A673 (cell line): ENCODE measurements at places on chromosomes 3 and 15.

- DNase-seq = peak; percentile 69
Observed at GRCh38 chr3:180679178-180680096, at the start of gene CCDC39. Gene CCDC39, minus strand, starts transcription at chr3:180679489. Its CDS starts 109 bp downstream, at chr3:180679380.

DNA sequence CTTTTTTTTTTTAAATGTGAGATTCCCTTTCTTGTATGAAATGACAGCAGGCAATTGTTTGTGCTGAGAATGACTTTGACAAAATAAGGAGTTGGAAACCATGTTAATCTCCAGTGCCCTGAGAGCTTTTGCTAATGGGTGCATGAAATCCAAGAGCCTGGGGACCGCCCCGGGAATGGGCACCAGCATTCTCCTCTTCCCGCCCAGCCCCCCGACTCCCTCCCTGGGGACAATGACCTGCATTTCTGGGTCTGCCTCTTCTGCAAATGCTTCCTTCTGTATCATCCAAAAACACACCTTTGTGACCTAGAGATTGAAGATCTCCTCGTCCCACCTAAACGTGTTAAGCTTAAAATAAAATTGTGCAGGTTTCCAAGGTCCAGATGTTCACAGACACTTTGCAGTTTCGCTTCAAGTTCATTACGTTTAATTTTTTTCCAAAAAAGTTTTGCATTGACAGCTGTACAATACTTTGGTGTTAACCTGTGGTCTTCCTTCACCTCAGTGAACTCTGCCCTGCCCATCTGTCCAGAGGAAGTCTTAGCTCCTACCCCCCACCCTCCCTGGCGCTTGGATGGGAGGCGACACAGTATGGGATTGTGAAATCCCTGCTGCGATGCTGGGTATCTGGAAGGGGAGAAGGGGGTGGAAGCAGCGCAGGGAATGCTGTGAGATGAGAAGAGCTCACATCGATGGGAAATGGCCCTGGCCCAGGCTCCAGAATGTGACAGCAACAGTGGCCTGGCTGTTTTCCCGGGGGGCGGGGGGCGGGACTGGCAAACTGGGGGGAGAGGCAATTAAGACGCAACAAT lies 50.1 kb downstream of the TLE3 start:
- no peak for DNase-seq

DNA sequence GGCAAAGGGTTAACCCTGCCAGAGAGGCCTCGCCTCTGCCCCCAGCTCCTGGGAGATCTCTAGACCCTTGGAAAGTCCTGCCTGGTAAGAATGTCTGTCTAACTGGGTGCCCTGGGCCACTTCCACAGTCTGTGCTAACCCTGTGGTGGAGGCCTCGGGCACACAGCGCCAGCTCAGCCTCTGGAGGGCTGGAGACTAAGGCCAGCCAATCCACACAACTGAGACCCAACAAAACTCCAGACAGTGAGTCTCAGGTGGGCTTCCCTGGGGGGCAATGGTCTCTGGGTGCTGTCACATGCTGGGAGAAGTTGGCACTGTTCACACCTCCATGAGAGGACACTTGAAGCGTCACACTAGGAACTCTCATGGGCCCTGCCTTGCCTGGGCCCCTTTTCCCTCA lies 19.5 kb downstream of the ZXDC start:
- no peak for DNase-seq

DNA sequence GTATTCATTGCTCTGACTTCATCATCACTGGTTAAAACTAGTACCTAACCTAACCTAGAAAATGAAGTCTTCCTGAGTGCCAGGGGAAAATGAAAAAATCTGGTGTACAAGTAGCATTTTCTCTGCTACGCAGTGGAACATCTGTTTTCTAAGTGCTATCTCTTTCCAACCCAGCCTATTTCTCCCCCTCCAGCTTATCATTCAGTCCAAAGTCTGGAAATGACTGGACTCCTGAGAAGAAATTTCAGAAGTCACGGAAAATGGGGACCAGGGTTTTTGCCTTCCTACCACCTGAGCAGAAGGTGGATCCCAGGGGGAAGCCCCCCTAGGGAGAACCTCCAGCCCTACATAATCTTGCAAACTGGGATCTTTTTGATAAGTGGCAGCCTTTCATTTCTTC lies 9.6 kb upstream of the GLCE start:
- DNase-seq = no peak

DNA sequence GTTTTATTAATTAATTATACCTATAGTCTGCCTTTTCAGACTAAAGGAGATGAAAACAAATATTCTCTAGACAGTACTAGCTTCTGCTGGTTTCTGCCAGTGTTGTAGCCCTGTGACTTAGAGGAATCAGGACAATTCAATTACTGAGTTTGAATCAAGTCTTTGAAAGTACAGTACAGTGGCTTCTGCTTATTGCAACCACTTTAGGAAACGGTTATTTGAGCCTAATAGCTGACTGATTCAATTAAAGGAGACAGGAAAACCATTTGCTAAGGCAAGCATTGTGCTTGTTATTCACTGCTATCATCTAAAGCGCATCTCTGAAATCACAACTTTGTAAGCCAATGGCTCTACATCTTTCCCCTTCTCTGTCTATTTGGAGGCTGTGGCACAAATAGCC lies 90.1 kb upstream of the ARL6 start:
- no peak for DNase-seq

DNA sequence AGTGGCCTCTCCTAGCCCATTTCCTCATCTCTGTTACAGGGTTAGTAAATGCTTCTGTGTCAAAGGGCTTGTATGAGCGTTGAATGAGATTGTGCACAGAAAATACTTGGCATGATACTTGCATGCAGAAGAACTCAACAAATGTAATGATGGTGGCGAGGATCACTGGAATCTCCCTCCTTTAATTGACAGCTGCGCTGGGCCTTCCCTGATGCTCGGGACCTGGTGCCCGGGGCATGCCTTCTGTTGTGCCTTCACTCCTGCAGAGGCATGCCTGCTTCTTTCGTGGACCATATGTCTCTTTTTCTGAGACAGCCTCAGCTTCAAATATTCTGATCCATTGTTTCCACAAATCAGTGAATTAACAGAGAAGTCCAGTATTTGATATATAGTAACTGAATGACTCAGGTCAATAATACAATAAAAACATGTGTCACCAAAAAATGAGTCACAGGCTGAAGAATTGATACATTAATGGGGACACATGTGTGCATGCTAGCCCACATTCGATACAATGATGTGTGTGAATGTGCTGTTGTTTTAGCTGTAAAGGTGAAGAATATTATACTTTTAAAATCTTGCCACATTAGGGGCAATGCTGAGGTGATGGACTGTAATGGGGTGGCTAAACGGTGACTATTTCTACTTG lies 243.3 kb upstream of the TBL1XR1 start:
- DNase-seq = no peak

DNA sequence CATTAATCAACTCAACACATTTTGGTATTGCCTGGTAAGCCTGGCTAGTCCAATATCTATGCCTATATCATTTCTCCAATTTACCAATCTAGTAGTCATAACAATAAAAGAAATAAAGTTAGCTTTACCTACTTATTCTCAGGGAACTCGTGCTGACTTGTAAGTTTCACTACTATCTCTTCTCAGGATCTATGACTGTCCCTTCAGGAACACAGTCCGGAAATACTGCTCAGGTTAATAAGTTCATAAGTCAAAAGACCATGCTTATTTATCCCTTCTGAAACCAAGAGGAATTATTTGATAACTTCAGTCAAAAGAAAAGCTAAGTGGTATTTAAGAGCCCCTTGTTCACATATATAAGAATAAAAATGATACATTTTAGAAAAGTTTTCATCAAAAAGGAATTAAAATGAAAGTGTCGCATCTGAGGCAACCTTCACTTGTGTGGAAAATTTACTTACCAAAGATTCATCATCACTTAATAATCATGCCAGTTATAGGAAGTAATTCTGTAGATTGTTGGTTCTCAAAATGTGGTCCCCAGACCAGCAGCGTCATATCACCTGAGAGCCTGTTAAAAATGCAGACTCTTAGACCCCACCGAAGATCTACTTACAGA lies 15.5 kb upstream of the THRB start:
- no peak for DNase-seq

- DNase-seq = no peak
Observed at GRCh38 chr3:67044295-67044694, 46.2 kb downstream of the KBTBD8 start.

DNA sequence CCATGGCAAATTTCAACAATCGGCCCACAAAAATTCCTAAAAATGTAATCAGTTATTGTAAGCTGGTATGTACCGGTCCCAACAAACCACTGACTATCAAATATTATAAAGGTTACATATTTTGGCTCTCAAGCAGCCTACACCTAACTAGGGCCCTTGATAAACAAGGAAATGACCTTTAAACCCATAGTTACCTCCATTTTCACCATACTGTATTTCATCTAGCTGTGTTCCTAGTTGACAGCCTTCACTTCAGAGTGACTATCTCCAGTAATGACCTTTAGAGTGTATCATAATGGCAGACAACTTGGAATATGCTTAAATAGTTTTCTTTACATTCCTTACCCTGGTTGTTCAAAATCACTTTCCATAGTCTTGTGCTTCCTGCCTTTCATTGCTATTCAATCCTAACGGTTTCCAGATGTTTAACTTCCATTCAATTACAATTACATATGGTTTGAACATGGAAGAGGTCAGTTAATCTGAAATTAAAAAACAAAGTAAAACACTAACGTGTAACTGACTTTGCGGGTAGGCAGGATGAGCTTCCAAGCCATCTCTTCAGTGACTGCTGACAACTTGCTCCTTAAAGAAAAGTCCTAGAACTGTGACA lies 111.9 kb upstream of the TSC22D2 start:
- peak; percentile 23 for DNase-seq
